Activated CD8-positive, alpha-beta memory T cell treated with anti-CD3 and anti-CD28 coated beads for 1 hour (primary cell): ENCODE measurements at places on chromosomes 3 and 15.
A peak's percentile ranks its signal among the peaks of the same experiment; 100 is the strongest.

- DNase-seq = no peak
These were observed 53.1 kb downstream of the TGFBR2 start for GRCh38 chr3:30659270-30660130.

GRCh38 chr3:111338059-111338698 lies 203.8 kb upstream of the CD96 start:
- no peak for DNase-seq

- DNase-seq = no peak
These were observed 25.0 kb upstream of the THBS1 start for GRCh38 chr15:39555885-39556284.

DNA sequence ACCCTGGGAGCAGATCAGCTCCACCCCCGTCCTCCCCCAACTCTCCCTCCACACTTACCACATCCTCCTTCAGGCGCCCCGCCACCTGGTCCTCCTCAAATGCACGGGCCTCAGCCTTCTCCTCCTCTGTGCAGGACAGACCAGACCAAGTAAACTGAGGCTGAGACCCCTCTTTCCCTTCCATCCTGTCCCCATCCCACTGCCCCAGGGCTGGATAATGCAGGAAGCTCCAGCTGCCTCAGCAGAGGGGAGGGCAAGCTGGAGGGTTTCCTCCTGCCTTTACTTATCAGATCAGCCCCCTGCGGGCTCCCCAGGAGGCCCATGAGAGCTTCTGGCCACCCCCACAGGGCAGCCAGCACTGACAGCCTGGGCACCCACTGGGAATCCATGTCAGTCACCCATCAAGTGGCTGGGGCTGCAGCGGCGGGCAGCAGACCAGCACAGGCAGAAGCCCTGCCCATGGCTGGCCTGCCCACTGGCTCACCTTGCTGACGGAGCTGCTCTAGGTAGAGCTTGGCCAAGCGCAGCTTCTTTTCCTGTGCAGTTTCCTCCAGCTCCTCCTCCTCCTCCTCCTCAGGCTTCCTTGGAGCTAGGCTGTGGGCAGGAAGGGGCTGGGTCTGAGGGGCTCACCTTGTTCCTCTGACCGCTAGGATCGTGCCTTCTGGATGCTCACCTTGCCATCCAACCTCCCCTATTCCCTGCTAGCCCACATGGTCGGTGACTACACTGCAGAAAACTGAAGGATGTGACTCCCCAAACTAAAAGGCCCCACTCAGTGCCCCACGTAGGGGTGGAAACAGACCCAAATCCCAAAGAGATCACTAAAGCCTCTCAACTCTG lies 3.9 kb downstream of the RRP9 start:
- no peak for DNase-seq

DNA sequence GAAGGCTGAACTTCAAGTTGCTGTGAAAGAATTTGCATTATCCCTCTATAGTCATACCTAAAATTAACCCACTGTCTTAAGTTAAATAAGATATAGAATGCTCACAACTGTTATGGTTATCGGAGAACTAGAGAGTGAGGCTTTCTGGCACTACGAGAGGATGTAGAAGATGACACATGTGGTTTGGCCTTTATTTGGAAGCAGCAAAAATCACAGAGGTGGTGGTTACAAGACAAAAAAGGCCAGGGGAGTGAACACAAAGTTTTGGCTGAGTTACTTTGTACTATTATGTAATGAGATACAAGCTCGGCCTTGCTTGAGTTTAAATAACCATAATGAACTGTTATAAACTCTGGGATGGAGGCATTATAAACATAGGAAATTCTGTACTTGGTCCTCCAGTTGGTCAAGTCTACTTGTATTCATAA lies 78.3 kb upstream of the ICE2 start:
- DNase-seq = no peak

- DNase-seq = no peak
These were observed 8.4 kb upstream of the ATR start for GRCh38 chr3:142586803-142587406.

DNA sequence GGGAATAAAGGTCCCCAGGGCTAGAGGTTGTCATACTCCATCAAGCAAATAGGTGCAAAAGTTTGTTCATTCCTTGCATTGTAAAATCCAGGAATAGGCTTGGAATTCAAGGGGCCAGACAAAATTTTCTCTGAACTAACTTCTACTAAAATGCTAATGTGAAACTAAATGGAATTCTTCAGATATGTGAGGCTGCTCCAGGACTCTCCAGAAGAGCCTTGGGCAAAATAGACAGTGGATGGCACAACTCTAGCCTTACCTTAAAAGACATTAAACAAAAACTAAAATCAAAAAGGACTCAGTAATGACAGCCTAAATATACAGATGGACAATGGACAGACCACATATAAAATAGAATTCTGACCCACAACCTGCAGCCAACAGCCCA lies 130.8 kb upstream of the STRIT1 start:
- no peak for DNase-seq

GRCh38 chr3:180036092-180036670 lies 556 bp downstream of the PEX5L start:
- DNase-seq = no peak

- DNase-seq = peak; percentile 49
These were observed 58.5 kb downstream of the CMSS1 start for GRCh38 chr3:99875929-99876841.

DNA sequence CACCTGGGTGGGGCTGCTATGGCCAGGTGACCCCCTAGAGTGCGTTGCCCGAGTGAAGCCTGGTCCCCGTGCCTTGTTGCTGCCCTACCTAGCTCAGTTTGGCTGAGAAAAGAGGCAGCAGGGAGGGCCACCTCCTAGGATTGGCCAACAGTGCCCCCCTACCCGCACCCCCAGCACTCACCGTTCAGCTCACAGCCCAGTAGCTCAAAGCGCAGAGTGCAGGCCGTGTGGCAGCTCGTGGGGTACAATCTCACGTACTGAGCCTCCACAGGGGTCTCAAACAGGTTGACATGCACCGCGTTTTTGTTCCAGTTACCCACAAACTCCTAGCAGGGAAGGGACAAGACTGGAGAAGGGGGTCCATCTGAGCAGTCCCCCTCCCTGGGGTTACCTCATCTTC lies 7.6 kb downstream of the MFGE8 start:
- DNase-seq = no peak

GRCh38 chr3:150495149-150495548 lies 51.1 kb downstream of the SERP1 start:
- no peak for DNase-seq

DNA sequence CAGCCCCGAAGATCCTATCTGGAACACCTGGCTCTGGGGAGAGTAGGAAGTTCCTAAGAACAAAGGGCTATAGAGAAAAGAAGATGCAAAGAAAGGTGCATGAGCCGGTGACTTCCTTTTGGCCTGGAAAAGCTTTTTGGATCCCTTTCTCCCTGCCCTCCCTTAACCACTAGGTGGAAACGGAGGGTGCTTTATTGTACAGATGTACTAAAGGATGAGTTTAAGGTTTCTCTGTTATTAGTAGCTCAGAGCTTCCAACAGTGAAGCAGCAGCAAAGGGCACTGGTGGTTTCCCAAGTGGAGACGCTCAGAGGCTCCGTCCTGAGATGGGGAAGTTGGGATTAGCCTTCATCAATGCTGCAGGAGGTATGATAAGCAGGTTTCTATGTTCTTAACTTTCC lies 5.9 kb upstream of the ADGRG7 start:
- no peak for DNase-seq

- DNase-seq = no peak
These were observed 1129.6 kb upstream of the GBE1 start for GRCh38 chr3:82891028-82891427.

- DNase-seq = no peak
These were observed 220.9 kb upstream of the EIF1B start for GRCh38 chr3:40088527-40089170.

GRCh38 chr3:158160958-158161357 lies 51.1 kb downstream of the RSRC1 start:
- no peak for DNase-seq

DNA sequence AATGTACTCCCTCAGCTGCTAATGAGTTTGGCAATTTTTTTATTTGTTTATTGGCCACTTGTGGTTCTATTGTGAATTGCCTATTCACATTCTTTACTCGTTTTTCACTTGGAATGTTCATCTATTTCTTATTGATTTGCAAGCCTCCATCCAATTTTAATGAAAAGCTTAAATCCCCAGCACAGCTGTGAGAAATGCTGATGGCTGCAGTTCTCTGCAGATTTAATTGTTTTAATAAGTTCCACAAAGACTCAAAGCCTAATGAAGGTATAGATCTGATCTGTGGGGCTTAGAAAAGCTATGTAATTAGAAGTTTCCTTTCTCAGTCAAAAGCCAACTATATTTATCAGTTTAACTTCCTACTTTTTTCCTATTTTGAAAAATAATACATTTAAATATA lies 41.5 kb downstream of the LYZL4 start:
- no peak for DNase-seq

- no peak for DNase-seq
These were observed 53.0 kb upstream of the TPM1 start for GRCh38 chr15:62989366-62990055.

DNA sequence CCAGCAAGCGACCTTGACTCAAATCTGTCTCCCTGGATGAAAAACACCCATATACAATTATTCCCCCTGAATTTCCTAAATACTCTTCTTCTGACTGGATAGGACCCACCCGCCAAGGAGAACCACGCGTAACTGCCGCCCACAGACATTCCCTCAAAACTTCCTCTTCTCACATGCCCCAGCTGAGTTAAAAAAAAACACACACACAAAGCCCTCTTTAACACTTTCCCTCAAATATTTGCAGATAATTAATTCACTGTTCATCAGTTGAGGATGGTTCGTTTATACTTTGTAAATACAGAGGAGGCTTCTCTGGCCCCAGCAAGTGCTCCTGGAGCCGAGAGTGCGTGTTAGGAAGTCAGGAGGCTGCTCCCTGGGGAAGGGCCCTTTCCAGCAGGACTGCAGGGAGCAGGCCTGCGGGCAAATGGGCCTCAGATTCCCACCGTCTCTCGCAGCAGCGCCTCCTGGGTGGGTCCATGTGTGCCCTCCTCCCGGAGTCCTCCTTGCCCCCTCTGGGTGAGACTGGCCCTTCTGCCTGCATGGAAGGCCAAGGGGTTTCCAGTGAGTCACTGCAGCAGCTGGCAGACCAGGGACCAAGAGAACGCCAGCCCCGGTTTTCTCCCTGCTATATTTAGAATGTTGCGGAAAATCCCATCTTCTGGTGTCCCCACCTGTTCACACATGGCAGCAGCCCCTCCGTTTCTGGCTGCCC lies 46.8 kb downstream of the MGLL start:
- no peak for DNase-seq

DNA sequence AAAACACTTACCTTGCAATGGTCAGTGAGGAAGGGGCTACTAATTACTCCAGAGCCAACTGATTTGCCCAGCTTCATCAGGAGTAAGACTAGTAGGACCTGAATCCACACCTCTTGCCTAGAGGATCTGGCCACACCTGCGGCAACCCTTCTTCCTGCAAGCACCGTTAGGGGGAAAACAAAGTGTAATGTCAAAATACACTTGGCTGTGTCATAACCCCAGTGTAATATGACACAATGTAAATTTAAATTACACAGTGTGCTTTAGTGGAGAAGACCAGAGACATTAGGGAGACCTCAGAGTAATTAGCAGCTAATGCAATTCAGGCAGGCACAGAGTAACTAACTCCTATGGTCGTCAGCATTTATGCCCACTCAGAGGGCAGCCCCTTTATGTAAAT lies 308.5 kb upstream of the ARRDC4 start:
- no peak for DNase-seq

GRCh38 chr3:159620873-159621272 lies 367.8 kb upstream of the IL12A start:
- no peak for DNase-seq

DNA sequence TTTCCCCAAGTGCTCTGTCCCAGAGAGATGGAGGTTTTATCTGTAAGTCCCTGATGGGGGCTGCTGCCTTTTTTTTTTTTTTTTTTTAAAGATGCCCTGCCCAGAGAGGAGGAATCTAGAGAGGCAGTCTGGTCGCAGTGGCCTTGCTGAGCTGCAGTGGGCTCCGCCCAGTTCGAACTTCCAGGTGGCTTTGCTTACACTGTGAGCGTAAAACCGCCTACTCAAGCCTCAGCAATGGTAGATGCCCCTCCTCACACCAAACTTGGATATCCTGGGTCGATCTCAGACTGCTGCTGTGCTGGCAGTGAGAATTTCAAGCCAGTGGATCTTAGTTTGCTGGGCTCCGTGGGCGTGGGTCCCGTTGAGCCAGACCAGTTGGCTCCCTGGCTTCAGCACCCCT lies 51.6 kb downstream of the SLC2A2 start:
- DNase-seq = no peak
